ENCODE measurements at places on chromosomes 5 and 9.

DNA sequence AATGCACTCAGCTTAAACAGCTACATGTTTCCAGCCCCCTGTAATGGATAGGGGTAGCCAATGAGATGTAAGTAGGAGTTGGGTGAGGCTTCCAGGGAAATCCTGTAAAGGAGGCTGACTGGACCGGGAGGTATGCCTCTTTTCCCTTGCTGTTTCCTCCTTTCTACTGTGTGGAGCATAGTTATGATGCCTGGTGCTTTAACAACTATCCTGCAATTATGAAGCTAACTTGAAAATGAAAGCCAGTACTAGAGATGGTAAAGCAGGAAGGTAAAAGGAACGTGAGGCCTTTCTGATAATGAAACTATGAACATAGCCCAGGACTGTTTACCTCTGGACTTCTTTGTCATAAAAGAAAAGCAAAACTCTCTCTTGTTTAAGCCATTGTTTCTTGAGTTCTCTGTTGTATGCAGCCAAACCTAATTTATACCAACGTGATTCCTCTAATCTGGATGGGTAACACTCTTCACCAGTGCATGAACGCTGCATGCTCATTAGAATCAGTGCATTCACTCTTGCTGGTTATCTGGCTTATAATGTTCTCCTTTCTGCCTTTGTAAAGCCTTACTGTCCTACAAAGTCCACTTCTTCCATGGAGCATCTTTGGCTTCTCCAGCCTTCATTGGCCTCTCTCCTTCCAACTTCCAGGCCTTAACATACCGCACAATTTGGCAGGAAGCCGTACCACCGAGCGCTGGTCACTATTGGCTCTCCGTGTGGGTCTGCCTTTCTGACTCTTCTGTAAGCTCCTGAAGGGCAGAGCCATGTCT is 8.3 kb upstream of the ARHGEF28 start:
- peak; percentile 28 for DNase-seq

DNA sequence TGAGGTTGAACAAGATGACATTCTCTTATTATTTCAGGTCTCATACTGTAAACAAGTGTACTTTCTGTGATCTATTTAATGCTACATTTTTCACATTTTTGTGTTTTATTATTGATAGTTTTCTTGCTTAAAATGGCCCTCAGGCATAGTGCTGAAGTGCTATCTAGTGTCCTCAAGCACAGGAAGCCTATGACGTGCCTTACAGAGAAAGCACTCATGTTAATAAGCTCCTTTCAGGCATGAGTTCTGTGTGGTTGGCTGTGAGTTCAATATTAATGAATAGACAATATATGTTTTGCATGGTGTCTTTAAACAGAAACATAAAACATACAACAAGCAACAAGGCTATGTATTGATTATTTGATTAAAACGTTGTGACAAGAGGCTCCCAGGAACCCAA is 450.1 kb downstream of the PLK2 start:
- no peak for DNase-seq

DNA sequence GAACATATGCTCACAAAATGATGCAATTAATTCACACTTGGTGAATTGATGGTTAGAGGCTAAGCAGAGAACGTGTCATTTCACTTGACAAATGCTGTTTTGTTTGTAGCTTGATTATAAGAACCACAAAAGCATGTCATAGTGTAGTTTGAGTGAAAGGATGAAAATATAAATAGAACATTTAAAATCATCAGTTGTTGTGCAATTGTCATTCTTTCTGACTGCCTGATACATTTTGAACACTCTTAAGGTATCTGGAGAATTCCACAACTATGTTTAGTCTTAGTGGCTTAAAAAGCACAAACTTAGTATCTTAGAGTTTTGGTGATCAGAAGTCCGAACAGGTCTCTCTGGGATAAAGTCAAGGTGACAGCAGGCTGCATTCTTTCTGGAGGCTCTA is 129.4 kb downstream of the BASP1 start:
- DNase-seq: peak; percentile 41

- no peak for DNase-seq
Measured at GRCh38 chr5:40514976-40515375, 164.7 kb upstream of the PTGER4 start.

DNA sequence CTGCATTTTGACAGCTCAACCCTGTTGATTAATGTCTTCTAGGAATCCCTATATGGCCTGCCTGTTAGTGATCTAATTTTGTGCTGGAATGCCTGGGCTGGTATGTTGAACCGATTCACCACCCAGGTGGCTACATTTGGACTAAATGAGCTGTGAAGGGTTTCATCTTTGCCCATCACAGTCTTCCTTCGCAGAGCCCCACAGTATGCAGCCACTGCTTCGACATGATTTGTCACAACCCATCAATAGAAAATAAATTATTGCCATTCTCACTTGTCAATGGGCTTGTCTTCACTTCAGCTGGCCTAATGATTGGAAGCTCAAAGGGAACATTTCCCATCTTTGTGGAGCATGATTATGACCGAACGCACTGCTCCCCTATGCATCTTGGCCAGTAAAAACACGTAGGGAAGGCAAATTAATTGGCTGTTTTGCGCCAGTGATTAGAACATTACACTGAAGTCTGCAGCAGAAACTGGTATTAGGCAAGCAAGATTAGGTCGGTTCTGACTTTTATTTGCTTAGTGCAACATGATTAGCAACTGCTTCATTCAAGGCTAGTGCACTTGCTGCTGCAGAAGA is 408.5 kb downstream of the KIAA0825 start:
- no peak for DNase-seq

GRCh38 chr9:38352530-38353328 is 39.8 kb upstream of the ALDH1B1 start:
- DNase-seq: no peak

- DNase-seq: no peak
Measured at GRCh38 chr5:146238973-146239372, 35.6 kb downstream of the RBM27 start.

- no peak for DNase-seq
Measured at GRCh38 chr9:116721411-116721810, 34.3 kb downstream of the TRIM32 start.

DNA sequence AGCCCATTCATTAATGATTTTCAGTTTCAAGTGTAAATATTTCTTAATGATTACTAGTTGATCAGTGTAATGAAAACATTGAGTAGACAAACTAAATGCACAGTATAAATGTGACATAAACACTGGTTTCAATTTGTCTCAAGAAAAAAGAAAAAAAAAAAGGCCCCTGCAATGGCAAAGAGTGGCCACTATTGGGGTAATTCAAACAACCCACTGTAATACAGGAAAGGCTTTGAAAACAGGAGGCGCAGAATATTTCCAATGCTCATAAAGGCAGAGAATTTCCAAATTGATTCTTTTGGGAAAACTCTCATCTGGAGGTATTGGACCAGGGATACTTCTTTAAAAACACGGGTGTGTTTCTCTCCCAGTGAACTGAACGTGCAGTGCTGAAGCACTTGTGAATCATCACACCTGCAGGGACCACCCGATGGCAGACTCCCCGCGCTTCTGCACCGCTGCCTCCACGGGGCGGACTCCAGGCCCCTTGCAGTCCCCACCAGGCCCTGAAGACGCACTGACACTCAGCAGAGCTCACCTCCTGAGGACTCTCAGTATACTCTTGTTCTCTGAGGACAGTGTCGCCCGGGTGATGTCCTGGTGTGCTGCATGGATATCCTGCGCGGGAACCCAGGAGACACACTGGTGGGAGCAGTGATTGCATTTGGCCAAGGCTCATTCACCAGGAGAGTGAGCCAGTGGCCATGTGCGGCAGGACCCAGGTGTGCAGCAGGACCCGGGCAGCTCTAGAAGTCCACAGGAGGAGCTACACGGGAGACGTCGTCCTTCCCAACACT is 227.6 kb upstream of the IRX4 start:
- DNase-seq: no peak

- DNase-seq: no peak
Measured at GRCh38 chr5:14767053-14767452, 102.5 kb downstream of the OTULIN start.

DNA sequence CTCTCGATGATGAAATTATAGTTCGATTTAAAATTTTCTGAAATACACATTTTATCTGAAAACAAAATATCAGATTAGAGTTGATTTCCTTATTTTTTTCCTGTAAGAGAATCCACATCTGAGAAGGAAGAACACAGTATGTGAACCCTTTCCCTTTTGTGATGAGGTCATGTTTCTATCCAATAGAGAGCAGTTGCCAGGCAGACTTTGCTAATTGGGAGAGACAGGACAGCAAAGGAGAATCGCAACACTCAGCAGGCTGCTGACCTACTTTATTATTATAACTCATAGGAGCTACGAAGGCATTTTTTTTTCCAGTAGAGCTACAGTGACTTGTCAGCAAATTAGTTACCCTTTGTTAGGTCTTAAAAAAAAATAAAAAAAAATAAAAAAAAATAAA is 242.1 kb downstream of the HCN1 start:
- DNase-seq: no peak

DNA sequence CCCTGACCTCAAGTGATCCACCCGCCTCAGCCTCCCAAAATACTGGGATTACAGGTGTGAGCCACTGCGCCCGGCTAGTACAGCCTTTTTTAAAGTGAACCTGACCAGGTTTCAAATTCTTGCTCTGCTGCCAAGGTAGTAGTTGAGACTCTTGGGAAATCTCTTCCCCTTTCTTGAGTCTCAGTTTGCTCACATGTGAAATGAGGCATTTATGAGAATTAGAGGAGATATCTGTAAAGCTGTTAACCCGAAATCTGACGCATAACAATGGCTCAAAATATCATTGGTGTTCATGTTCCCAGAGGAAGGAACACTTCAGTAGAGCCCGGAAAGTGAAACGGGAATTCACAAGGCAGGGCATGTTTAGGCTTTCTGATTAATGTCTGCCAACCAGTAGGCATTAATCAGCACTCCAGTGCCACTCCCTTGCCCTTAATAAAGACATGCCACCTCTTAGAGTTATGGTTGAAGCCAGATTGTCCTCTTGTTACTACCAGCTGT is 1.5 kb downstream of the ARPC5L start:
- no peak for DNase-seq

- DNase-seq: peak; percentile 59
Measured at GRCh38 chr9:5459289-5459829, 9.0 kb downstream of the CD274 start.

- peak; percentile 31 for DNase-seq
Measured at GRCh38 chr9:75238311-75238976, 150.1 kb downstream of the OSTF1 start.

GRCh38 chr5:159021901-159022556 is 77.7 kb downstream of the EBF1 start:
- DNase-seq: peak; percentile 70

GRCh38 chr5:77035950-77036349 is 5.7 kb downstream of the AGGF1 start:
- DNase-seq: no peak

DNA sequence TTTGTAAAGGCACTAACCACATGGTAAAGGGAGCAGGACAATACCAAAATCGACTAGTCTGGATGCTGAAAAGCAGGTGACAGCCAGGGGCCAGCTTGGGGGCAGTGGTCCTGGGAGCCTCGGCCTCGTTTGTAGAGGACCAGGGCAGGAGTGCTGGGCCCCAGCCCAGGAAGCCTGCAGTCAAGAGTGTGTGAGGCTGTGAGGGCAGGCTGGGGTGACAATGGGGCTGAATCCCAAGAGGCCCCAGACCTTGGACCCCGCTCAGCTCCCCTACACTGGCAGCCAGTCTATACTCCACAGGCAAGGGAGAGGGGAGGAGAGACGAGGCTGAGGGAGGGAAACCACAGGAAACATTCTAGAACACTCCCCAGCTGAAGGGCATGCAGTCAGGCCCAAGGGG is 2.6 kb upstream of the INPP5E start:
- no peak for DNase-seq

DNA sequence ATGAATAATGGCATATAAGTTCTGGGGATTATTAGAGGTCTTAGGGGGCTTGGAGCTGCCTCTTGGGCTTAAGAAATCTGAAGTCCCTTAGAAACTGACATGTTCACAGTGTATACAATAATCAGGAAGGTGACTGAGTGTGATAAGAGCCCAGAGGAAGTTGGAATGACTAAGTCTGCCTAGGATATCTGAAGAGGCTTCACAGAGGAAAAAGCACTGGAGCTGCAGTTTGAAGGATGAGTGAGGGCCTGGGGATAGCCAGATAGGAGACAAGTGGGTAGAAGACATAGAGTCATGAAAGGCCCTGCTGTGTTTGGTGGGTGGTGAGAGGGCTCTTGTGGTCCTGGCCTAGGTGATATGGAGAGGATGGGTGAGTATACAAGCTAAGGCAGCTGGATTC is 8.8 kb downstream of the NEUROG1 start:
- DNase-seq: no peak

- no peak for DNase-seq
Measured at GRCh38 chr5:175550055-175550805, 71.9 kb downstream of the SFXN1 start.

GRCh38 chr9:1042466-1042865 is 7.7 kb upstream of the DMRT2 start:
- peak; percentile 38 for DNase-seq

GRCh38 chr5:80864706-80865435 is 95.3 kb upstream of the RASGRF2 start:
- no peak for DNase-seq

DNA sequence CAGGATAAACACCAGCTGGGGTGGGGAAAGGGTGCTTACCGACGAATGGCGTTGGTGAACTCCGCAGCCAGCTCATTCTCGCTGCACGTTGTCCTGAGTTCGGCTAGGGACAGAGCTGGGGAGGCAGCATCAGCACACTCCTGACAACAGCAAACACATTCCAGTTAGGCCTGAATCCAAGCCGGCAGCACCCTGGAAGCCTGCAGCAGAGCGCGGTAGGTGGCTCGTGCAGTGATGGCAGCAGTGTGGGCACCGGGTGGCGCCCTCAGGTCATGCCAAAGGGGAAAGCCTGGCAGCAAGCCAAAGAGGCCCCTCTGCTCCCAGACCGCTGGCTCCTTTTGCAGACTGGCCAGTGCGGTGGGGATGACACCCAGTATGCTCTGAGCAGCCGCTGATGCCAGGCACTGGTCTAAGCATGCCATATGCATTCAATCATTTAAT is 66.9 kb downstream of the DCP2 start:
- no peak for DNase-seq

GRCh38 chr5:72151646-72152045 is 44.4 kb downstream of the MAP1B start:
- DNase-seq: no peak

DNA sequence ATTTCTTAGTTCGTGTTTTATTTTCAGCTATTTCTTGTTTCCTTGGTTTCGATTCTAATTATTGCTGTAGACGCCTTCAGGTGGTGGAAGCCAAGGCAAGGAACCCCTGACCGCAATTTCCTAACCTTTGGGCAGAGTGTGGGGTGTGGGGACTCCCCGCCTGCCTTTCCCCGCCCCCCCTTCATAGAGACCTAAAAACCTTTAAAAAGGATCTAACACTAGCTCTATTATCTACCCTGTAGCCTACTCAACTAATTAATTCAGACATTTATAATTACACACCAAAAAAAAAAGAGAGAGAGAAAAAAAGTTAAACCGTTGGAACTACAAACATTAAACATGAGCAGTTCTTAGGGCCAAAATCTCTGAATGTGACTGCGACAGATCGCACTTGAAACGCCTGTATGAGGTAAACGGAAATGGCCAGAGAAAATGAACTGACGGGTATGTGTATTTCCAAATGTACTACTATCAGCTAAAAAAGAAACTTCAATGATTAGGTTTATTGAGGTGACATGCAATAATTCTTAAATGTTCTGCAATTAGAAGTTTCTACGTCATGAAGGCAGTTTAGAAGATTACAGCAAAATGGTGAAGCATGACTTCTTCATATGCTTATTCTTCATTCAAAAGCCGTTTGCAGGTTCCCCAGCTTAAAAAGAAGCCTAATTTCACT is 19.0 kb upstream of the FER start:
- DNase-seq: no peak

All from fibroblast of skin of right biceps (primary cell).